ENCODE measurements at places on chromosomes 3 and 15. TPM values are rescaled to one million over a fixed set of nuclear protein-coding genes. Genes with fewer than 3 reads are reported as not detected.
A peak's percentile ranks its signal among the peaks of the same experiment; 100 is the strongest.

VPS18 gene
- 20.8 TPM for total RNA-seq

PROS1 gene
- 16.1 TPM for total RNA-seq

NAA50 gene
- total RNA-seq: 96.0 TPM

- peak; percentile 10 for DNase-seq
These were observed 234.7 kb upstream of the LYSMD4 start for GRCh38 chr15:99967841-99968371.

DNA sequence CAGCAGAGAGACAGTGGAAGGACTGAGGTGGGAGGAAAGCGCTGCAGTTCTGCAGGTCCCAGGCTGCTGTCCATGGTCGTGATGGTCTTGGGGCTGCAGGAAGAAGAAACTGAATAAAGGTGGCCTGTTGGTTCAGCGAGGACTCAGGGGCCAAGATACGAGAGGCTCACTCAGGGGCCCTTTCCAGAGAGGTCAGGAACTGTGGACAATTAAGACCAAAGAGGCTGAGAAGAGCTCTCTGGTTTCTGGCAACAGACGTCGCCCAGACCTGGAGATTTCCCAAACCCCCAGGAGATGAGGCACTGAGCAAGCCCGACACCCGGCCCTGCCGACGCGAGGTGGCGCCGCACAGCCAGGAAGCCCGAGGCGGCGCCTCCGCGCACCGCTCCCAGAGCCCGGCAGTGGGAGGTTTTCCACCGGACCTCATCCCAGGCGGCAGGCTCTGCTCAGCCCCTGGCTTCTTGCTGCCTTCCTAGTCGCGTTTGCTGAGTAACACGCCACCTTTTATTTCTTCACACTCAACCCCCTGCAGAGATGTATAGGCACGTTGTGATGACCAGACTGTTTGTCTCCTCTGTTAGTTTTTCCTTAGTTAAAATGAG is 56.4 kb upstream of the ARRDC4 start:
- DNase-seq: peak; percentile 61

- DNase-seq: no peak
These were observed 627.1 kb downstream of the ROBO1 start for GRCh38 chr3:79140708-79141107.

DNA sequence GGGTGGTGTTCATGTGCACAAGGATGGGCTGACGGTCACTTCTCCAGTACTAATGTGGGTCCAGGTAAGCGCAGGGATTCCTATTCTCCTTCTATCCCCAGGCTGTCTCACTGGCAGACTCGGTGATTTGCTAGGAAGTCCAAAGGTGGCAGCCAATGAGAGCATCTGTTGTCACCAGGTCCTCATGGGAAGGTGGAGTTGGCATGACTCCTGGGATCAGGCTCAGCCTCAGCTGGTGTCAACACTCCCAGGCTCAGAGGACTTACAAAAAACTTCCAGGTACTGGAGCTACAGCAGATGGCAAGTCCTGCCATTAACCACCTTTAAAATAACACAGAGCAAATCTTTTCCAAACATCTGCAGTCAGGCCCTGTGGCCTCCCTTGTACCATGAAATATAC is 13.8 kb downstream of the XYLB start:
- DNase-seq: no peak

GRCh38 chr15:65416845-65417416 is 5.8 kb downstream of the IGDCC4 start:
- DNase-seq: peak; percentile 16
